Occipital lobe (tissue), 3 donors: ENCODE measurements at places on chromosomes 13 and 19. TPM values are rescaled to one million over a fixed set of nuclear protein-coding genes. Genes with fewer than 3 reads are reported as not detected.

DNA sequence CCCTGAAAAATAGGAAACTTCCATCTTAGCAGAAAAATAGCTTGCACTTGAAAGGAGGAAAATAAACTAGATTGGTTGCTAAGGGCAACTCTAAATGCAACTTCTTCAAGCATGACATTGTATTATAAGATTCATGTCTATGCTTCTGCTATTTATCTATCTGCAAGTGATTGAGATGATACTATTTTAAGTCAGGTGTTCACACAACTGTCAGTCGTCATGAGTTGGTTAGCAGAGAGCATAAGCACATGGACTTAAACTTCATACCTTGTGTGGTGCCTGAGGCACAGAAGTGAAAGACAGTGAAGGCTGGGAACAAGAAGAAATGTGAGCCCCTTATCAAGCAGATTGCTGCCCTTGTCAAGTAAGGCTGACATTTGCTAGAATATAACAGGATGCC is 82.9 kb downstream of the SLITRK5 start:
- DNase-seq: no peak

- no peak for DNase-seq
These were observed 167.1 kb downstream of the LMO7 start for GRCh38 chr13:75803164-75803611.

Gene TEX29
- total RNA-seq: not detected

- no peak for DNase-seq
These were observed 411.8 kb downstream of the ZNF536 start for GRCh38 chr19:30783936-30784335.

DNA sequence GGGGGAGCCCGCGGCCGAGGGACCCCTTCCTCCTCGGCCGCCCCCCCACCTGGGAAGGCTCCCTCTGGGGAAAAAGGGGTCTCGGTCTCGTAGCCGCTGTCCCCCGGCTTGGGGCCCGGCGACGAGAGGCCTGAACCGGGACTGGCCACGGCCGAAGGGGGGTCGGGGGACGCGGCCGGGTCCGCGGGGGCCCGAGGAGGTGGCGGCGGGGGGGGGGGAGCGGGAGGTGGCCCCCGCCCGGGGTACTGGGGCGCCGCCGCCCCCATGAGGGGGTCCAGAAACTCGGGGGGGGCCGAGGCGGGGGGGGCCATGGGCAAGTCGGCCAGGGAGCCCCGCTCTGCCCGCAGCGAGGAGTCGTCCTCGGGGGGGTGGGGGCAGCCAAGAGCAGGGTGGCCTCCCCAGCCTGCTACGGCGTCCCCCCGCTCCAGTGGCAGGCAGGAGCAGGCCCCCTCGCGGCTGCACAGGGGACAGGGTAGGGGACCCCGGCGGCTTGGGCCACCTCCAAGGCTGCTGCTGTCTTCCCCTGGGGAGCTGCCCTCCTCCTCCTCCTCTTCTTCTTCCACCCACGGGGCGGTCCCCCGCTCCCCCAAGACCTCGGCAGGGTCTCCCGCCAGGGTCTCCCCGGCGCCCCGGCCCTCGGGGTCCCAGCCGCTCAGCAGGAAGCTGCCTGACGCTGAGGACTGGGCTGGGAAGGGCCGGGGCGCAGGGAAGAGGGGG is 12.9 kb downstream of the LMTK3 start:
- DNase-seq: no peak

Gene RABAC1
- 69.3 TPM for total RNA-seq

Gene IL12RB1
- total RNA-seq: 0.47 TPM

GRCh38 chr19:18507727-18508440 is 14.0 kb downstream of the ELL start:
- DNase-seq: no peak

GRCh38 chr19:10478903-10479384 is 24.2 kb downstream of the KEAP1 start:
- peak; percentile 93 for DNase-seq

GRCh38 chr13:99058527-99059495 is 80.9 kb upstream of the DOCK9 start:
- no peak for DNase-seq

Gene INAFM1
- total RNA-seq: 2.3 TPM

Gene TM9SF2
- 129 TPM for total RNA-seq

- no peak for DNase-seq
These were observed 47.5 kb downstream of the ZIC5 start for GRCh38 chr13:99923877-99924582.

Gene TNFSF13B
- 0.78 TPM for total RNA-seq

- no peak for DNase-seq
These were observed 2.9 kb downstream of the PPM1N start for GRCh38 chr19:45500918-45501729.

Gene MPND
- 11.5 TPM for total RNA-seq

DNA sequence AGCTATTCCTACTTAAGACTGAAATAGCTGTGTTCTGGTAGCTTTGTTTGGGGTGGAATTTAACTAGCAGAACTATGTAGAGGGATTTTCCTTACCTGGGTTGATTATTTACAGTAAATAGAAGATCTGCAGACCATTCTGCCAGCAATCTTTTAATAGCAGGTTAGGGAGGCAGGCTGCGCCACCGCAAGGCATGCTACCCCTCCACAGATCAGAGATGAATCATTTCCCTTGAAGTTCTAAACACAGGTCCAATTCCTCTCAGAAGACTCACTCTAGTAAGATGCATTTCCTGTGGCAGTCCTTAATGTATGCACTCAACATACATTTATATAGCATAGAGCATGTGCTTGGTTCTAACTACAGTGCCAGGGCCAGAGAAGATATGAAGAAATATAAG is 109.0 kb downstream of the TNFRSF19 start:
- DNase-seq: no peak

Gene FLT3
- total RNA-seq: 3.1 TPM

- no peak for DNase-seq
These were observed 5.9 kb downstream of the RPL18A start for GRCh38 chr19:17865364-17866311.

DNA sequence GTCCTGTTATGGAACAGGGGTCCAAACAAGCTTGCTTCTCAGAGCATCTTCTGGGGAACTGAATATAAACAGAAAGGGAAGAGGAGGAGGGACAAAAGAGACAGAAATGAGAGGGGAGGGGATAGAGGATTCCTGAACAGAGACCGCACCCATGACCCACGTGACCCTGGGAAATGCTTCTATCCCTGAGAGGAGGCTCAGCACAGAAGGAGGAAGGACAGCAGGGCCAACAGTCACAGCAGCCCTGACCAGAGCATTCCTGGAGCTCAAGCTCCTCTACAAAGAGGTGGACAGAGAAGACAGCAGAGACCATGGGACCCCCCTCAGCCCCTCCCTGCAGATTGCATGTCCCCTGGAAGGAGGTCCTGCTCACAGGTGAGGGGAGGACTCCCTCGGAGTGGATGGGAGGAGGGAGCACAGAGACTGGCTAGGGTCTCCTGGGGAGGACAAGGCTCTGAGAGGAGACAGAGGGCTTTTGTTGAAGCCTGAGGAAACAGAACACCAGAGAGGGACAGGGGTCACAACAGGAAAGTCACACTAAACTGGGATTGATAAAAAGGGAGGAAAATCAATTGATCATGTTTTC is at the start of gene CEACAM6:
Gene CEACAM6, plus strand, starts transcription at position 203 of the 586 bp plus-strand sequence. Its CDS starts 109 bp downstream, at position 312.
- DNase-seq: no peak

DNA sequence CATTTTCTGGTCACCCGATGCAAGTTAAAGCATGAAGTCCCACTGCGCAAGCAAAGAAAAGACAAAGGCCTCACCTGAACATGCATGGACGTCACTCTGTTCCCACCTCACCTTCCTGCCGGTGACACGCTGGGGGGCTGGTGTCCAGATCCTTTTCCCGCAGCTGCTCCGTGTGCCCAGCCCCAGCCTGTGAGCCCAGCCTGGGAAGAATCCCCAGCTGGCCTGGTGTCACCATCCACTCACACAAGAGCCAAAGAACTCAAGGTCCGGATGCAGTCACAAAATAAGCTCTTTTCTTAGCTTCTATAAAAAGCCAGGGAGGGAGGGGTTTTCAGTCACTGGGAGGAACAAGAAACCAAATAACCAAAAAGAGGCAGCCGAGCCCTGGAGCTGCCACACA is 249.9 kb downstream of the COL4A1 start:
- no peak for DNase-seq

GRCh38 chr19:39473443-39473960 is 7.1 kb upstream of the TIMM50 start:
- no peak for DNase-seq

Gene APOC1
- 5.3 TPM for total RNA-seq

DNA sequence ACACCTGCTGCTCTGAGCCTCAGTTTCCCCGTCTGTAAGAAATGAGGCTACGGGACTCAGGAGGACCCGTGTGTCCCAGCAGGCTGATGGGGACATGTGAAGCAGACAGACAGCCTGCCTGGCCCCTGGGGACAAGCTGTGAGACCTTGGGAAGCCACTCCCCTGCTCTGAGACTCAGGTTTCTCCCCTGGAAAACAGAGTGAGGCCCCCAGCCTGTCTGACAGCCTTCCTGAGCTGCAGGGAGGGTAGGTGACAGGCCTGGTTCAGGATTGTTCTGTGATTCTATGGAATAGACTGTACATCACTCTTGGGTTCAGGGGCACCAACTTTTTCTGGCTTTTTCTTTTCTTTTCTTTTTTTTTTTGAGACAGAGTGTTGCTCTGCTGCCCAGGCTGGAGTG is 2.9 kb upstream of the NTF4 start:
- DNase-seq: no peak

DNA sequence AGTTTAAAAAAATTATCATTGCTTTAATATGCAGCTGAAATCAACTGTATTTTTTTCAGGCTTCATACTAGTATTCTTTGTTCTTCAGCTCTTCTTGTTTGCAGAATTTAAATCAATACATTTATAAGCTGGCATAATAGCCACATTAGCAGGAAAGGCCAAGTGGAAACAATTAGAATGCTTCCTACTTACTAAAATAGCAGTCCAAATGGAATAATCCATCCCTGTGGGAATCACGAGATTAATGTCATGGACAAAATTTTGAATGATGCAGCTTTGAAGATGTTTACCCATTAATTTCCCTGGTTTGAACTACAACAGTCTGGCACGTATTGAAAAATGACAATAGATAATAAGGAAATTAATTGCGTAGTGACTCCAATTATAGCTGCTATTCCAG is 2650.8 kb downstream of the PCDH9 start:
- DNase-seq: no peak

Gene MIA
- total RNA-seq: not detected

- DNase-seq: no peak
These were observed 132.1 kb downstream of the ATP8A2 start for GRCh38 chr13:25503856-25504255.
